ENCODE measurements at places on chromosomes 7 and 10.

- H3K27ac ChIP-seq: no peak overlapping the region
- DNase-seq: no peak
- H3K4me1 ChIP-seq: peaks cover 14% of the 10 kb centered on the region
- H3K36me3 ChIP-seq: no peaks in the 10 kb centered on the region
These were observed 26.4 kb downstream of the UBTD1 start for GRCh38 chr10:97525086-97525485.

DNA sequence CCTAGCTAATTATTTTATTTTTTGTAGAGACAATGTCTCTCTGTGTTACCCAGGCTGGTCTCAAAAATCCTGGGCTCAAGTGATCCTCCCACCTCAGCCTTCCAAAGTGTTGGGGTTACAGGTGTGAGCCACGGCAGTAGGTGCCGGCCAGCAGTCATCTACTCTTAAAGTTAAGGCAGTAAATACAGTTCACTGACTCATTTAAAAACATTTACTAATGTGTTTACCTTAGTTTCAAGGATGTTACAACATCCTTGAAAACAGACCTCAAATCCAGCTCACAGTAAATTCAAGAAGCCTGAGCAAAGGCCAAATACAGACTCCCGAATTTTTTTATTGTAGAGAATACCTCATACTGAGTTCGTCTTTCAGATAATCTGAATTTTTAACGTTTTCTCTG, 29.6 kb upstream of the ABCB4 start:
- no peak overlapping the region for H3K4me3 ChIP-seq
- no peaks in the 10 kb centered on the region for H3K36me3 ChIP-seq
- no peak overlapping the region for H3K27ac ChIP-seq
- H3K4me1 ChIP-seq: peaks cover 9% of the 10 kb centered on the region
- no peak for DNase-seq
- no peaks in the 10 kb centered on the region for H3K27me3 ChIP-seq

DNA sequence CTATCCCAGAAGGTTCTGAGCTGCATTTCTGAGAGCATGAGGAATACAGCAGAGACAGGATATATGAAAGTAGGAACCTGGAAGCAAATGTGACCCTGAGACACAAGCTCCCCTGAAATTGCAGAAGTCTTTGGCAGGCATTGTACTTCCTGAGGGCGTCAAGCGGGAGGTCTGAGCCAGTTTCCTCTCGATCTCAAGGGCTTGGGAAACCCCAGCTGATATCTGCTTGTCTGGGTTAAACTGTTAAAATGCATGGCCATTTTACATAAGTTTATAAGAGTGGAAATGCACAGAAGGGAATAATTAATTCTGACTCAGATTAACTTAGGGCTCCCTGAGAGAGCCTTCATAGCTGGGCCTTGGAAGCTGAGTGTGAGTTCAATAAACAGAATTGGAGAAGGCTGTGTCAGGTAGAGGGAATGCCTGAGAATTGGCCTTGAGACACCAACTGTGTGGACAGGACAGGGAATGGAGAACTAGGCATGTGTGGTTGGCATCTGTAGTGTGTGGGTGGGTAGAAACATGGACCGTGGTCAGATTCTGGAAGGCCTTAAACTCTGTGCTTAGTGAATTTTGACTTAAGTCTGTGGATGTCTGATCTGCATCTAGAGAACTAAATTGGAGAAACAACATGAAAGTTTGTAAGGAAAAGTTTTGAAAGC, 53.3 kb downstream of the WIPF3 start:
- H3K4me3 ChIP-seq: no peak overlapping the region
- DNase-seq: peak; percentile 25
- no peaks in the 10 kb centered on the region for H3K36me3 ChIP-seq
- no peaks in the 10 kb centered on the region for H3K27me3 ChIP-seq
- H3K4me1 ChIP-seq: peaks cover 13% of the 10 kb centered on the region

GRCh38 chr7:73980206-73980605, 47.8 kb upstream of the ELN start:
- no peaks in the 10 kb centered on the region for H3K36me3 ChIP-seq
- DNase-seq: no peak
- no peaks in the 10 kb centered on the region for H3K27me3 ChIP-seq
- peaks cover 12% of the 10 kb centered on the region for H3K4me1 ChIP-seq
- H3K4me3 ChIP-seq: no peak overlapping the region

DNA sequence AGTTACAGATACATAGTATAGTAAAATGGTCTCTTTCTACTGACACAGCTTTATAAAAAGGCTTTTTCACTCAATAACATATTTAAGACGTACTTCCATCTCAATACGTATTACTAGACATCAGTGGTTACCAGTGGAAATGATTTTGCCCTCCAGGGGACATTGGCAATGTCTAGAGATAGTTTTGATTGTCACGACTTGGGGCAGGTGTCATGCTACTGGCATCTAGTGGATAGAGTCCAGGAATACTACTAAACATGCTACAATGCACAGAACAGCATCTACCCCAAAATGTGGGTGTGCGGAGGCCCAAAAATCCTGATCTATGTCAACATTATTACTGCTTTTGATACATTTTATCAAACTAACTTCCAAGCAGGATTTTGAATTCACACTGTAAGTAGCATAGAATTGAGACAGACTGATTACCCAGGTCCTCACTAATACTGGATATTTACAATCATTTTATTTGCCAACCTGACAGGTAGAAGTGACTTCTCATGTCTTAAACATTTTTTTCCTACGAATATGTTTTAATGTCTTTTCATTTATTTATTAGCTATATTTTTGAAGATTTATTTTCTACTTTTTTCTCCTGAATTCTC, 53.8 kb downstream of the HGF start:
- peak; percentile 4 for DNase-seq
- H3K27me3 ChIP-seq: no peaks in the 10 kb centered on the region
- H3K4me1 ChIP-seq: no peaks in the 10 kb centered on the region

DNA sequence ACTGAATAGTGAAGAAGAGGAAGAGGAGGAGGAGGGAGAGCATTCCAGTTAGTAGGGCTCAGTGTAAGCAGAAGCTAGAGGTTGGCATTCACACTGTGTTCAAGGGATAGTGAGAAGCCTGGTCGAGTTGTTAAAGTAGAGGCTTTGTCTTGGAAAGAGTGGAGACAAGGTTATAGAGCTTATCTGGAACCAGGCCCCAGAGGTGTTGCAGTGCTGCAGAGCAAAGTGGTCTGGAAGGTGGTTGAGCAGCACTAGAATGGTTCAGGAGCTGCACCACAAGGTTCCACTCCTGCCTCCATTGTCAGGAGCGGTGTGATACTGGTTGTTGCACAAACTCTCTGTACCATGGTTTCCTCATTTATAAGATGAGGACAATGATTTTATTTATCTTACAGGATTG, 8.8 kb upstream of the PCGF5 start:
- no peak overlapping the region for H3K4me3 ChIP-seq
- no peaks in the 10 kb centered on the region for H3K4me1 ChIP-seq
- no peaks in the 10 kb centered on the region for H3K27me3 ChIP-seq
- H3K36me3 ChIP-seq: no peaks in the 10 kb centered on the region
- H3K27ac ChIP-seq: no peak overlapping the region

- no peak overlapping the region for H3K27ac ChIP-seq
- H3K27me3 ChIP-seq: peaks cover 5% of the 10 kb centered on the region
- H3K36me3 ChIP-seq: no peaks in the 10 kb centered on the region
- no peak for DNase-seq
These were observed 52.3 kb upstream of the ANTXRL start for GRCh38 chr10:46234431-46235060.

- H3K27ac ChIP-seq: peak overlapping the region; percentile 74
- H3K4me1 ChIP-seq: peaks cover 32% of the 10 kb centered on the region
- H3K4me3 ChIP-seq: no peak overlapping the region
- H3K27me3 ChIP-seq: no peaks in the 10 kb centered on the region
- H3K36me3 ChIP-seq: no peaks in the 10 kb centered on the region
These were observed 179.8 kb upstream of the CSTF2T start for GRCh38 chr10:51879238-51879637.

GRCh38 chr10:102309236-102309635, 63.9 kb downstream of the GBF1 start:
- H3K27me3 ChIP-seq: no peaks in the 10 kb centered on the region
- no peak overlapping the region for H3K4me3 ChIP-seq
- no peaks in the 10 kb centered on the region for H3K36me3 ChIP-seq
- peaks cover 4% of the 10 kb centered on the region for H3K4me1 ChIP-seq

DNA sequence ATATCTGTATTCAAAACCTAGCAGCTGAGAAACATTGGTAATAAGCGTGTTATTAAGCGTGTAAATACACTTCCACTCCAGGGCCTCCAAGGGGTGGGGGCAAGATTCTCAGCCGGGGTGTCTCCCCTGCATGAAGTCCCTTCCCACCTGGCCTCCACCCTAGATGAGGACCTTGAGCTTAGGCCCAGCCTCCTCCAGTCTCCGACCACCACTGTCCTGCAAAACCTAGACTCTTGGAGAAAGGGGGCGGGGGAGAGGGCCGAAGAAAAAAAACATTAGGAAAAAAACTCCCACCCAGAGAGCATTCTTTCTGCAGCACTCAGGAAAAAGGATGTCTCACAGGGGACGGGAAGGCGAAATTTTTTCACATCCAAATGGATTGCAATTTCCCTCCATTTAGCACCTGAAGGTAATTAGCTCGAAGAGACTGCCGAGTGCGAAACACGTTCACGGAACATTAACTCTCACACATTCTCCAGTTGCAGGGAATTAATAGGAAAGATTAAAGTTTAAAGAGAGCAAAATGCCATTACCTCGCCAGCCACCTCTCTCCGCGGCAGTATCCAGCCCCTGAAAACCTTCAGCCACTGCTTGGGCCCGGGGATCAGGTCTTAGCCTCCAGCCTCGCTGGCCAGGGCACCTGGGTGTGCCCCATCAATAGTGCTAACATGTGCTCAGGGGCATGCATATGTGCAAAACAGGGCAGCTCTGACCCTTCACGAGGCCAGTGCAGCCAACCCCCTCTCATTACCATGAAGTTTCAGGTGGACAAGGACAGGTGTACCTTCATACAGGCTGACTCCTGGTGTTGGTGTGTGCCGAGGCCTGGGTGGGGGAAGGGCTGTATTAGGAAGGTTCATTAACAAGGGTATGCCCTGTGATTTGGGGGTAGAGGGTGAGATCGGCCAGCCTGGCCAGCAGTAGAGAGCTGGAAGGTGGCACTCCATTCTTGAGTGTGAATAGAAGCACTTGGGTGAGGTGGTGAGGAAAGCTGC, 77.2 kb downstream of the HIF1AN start:
- no peak overlapping the region for H3K27ac ChIP-seq
- no peaks in the 10 kb centered on the region for H3K27me3 ChIP-seq
- H3K36me3 ChIP-seq: no peaks in the 10 kb centered on the region

- H3K4me1 ChIP-seq: peaks cover 46% of the 10 kb centered on the region
- H3K4me3 ChIP-seq: no peak overlapping the region
- H3K36me3 ChIP-seq: no peaks in the 10 kb centered on the region
These were observed 3.4 kb upstream of the IL6 start for GRCh38 chr7:22723637-22724036.

DNA sequence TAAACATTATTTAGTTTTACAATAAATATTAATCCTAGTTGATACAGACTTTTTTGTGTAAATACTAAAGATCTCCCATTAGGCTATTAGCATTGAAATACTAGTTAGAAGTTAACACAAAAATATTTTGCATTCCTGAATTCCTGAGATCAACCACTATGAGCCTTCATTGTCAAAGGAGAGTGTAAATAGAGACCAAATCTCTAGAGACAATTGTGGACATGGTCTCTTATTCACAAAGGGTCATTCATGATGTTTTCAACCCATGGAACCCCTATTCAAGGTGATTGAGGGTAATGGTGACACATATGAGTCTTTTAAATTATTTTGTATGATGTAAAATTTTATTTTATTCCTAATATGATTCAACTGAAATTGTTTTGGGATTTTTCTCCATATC, 1454.8 kb upstream of the LRRTM3 start:
- no peaks in the 10 kb centered on the region for H3K27me3 ChIP-seq
- DNase-seq: no peak
- H3K27ac ChIP-seq: no peak overlapping the region
- H3K36me3 ChIP-seq: no peaks in the 10 kb centered on the region

- no peaks in the 10 kb centered on the region for H3K4me1 ChIP-seq
- no peak for DNase-seq
- H3K27ac ChIP-seq: no peak overlapping the region
- no peaks in the 10 kb centered on the region for H3K27me3 ChIP-seq
- H3K4me3 ChIP-seq: no peak overlapping the region
These were observed 19.1 kb downstream of the PLPP4 start for GRCh38 chr10:120475844-120476791.

DNA sequence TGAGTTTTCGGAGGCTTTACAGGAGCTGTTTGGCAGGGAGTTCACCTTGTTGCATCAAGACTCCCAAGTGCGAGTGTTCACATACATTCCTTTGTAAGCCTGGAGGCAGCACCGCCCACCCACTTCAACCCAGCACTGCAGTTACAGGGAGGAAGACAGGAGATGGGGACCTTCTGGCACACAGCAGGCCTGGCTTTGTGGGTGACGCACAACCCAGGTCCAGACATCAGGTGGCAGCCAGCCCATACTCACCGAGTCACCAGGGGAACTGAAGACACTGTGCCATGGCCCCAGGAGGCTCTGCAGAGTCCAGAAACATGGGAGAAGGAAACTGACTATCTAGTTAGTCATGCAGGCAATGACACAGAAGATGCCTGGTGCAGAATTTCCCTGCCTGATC, 305.9 kb upstream of the RNF32 start:
- no peaks in the 10 kb centered on the region for H3K27me3 ChIP-seq
- DNase-seq: no peak
- H3K36me3 ChIP-seq: no peaks in the 10 kb centered on the region
- H3K27ac ChIP-seq: no peak overlapping the region
- H3K4me1 ChIP-seq: no peaks in the 10 kb centered on the region
- H3K4me3 ChIP-seq: no peak overlapping the region

DNA sequence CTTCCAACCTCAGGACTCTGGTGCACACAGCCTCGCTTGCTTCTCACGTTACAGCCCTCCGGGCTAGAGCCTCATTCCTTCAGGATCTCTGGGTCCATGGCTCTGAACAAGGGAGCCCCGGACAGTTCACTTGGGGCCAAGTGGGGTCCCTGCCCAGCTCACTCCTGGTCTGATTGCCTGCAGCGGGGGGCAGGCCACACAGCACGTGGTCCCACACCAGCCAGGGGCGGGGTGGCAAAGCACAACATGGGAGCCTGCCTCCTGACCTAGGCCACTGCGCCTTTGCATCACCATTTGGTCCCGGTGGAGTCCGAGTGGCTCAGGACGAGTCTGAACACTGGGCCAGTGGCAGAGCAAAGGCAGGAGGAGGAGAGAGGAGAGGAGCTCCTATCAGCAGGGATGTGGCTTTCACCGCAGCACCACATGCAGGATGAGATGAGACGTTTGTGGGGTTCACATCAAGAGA, 13.4 kb upstream of the CRYGN start:
- no peak for DNase-seq
- no peak overlapping the region for H3K4me3 ChIP-seq
- no peaks in the 10 kb centered on the region for H3K27me3 ChIP-seq
- H3K27ac ChIP-seq: no peak overlapping the region

GRCh38 chr7:148265896-148266295, 324.7 kb upstream of the C7orf33 start:
- no peaks in the 10 kb centered on the region for H3K36me3 ChIP-seq
- no peak for DNase-seq
- peaks cover 6% of the 10 kb centered on the region for H3K4me1 ChIP-seq
- H3K27me3 ChIP-seq: peaks cover 25% of the 10 kb centered on the region
- no peak overlapping the region for H3K27ac ChIP-seq
- no peak overlapping the region for H3K4me3 ChIP-seq

Measured in heart right ventricle (tissue), 16 donors.